ENCODE measurements at places on chromosomes 12 and 14.

- peak; percentile 43 for DNase-seq
Observed at GRCh38 chr12:84910549-84911241, 1.9 kb downstream of the SLC6A15 start.

- DNase-seq: no peak
Observed at GRCh38 chr14:98822917-98823316, 449.1 kb downstream of the BCL11B start.

- DNase-seq: no peak
Observed at GRCh38 chr12:60148831-60149230, 553.0 kb downstream of the SLC16A7 start.

DNA sequence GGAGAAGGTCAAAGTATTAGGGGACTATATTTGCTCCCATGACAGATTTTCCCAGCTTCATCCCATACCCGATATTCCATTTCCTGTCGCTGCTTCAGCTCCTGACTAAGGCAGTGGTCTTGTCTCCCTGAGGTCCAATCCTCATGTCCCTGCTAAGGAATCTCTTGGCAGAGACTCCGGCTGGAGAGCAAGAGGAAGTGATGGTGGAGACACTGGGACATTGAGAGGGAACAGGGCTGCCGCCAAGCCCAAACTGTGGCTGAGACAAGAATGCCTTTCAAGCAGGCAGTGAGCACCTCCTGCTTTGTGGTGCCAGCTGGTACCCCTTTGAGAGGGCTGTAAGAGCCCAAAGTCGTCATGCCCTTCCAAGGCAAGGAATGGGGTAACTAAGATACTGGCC is 5.5 kb downstream of the SP7 start:
- no peak for DNase-seq

GRCh38 chr14:70022771-70023445 is 143.7 kb downstream of the SMOC1 start:
- no peak for DNase-seq

DNA sequence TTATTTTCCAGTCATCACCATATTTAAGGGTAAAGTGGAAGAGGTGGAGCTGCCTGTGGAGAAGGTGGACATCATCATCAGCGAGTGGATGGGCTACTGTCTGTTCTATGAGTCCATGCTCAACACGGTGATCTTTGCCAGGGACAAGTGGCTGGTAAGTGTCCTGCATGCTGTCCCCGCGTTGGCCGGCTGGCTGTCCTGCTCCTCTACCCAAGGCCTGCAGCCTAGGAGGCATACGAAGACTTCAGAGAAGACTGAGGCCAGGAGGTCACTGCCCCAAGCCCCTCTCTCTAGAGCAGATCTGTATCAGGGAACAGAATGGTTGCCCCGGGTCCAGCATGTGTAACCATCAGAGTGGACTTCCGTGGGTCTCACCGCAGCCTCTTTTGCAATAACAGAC is 77.7 kb downstream of the PRMT8 start:
- DNase-seq: no peak

DNA sequence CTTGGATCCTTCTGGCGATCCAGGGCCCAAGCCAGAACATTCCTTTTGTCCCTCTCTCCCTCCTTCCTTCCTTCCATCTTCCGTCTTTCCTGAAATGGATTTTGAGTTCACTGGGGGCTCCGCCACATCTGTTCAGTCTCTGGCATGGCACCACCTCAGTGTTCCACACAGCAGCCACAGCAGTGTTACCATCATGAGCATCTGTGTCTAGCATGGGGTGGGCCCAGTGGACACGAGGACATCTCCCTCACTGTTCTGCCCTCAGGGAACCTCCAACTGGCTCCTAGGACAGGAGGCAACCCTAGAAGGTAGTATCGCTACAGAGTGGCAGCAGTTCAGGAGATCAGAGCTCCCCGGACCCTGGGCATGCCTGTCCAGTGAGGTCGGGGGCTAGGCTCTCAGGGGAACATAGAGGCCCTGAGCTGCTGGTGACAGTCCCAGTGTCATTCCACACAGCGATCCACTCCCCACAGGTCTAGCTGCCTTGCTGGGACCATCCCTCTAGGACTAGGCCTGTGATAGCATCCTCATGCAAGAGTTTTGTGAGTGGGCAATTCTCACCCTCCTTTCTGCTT is 59.0 kb downstream of the GALNT16 start:
- DNase-seq: no peak

DNA sequence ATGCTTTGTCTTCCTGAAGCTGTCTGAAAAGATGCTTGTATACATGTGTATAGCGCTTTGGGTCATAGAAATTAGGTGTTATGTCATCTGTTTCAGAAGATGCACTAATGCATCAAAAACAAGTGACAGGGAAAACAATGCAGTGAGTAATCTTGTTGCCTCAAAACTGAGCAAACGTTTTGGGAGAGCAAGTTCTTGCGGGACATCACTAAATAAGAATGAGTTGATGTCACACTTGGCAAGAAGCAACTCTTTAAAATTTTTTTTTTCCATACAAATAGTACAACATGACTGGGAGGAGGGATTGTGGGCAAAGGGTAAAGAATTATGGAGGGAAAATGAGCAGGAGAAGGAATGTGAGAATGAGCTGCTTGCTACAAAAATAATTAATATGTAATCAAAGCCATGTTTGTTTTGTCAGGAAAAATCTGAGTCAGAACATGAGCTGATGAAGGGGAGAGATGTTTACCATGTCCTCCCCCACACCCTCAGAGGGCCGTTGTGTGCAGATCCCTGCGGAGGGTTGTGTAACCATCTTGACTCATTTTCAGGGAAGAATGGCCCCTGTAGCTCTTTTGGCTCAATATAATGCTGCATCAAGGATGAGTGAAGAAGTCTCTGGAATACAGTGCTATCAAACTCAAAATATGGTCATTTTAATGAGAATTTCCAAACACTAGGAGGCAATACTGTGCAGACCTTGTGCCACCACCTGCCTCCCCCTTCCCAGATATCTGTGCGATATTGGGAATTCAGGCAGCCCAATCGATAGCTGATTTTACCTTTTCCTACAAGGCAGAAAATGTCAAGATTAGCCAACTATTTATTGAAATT is 41.4 kb downstream of the BORCS5 start:
- no peak for DNase-seq

- no peak for DNase-seq
Observed at GRCh38 chr12:120658286-120659150, 18.1 kb downstream of the CABP1 start.

GRCh38 chr12:87922736-87923135 is 106.5 kb downstream of the C12orf50 start:
- DNase-seq: no peak

DNA sequence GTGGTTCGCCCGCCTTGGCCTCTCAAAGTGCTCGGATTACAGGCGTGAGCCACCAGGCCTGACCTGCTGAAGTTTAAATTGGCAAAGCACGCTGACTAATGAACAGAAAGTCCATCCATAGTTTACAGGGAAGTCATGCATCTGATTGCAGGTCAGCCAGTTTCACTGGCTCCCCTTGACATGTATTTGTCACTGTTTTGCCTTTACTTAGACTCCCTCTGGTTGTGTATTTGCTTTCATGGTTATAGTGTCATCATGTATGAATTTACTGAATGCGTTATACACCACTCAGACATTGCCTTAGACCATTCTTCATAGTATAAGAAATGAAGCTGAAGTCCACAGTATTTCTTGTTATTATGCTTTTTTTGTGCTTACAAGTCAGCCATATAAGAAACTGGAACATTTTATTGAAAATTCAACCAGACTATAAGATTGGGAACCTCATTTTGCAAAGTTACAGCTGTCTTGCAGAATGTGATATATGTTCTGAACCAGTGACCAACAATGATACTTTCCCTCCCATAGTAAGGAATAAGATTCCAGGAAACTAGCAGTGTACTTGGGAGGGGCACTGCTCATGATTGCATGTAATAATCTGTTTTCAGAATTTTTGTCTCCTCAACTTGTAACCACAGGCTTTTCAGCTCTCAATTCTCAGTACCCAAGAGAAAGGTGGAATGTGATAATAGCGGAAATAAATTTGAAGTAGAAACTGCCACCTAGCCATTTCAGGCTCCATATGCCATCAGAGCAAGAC is 51.9 kb upstream of the ATF7IP start:
- DNase-seq: no peak

- DNase-seq: no peak
Observed at GRCh38 chr12:40034712-40035111, 71.2 kb downstream of the SLC2A13 start.

DNA sequence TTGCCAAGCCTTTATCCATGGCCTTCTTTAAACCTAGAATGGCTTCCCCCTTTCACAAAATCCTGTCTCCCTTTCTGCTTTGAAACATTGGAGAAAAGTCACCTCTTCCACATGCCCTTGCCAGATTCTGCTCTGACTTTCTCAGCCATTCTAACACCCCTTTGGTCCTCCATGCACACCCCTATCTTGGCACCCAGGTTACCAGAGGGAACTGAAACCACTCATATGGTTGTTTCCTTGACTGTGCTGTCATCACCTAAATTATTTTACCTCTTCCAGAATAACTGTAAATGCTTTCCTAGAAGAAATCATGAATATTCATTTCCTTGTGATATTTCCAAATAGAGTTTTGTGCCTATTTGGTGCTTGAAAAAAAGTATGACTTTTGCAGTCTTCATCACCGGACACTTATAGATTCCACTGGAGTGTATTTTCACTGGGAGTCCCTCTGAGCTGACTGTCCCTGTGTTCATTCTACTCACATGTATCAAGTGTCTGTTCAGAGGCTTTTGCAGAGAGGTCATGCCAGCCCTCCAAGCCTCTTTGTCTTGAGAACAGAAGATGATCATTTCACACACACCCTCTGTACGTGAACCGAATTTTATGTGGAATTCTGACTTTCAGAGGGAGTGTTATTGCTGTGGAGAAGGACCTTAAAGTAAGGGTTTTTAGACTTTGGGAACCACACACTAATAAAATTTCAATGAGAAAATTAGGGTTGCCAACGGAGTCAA is 74.1 kb downstream of the PLXNC1 start:
- DNase-seq: no peak

- peak; percentile 37 for DNase-seq
Observed at GRCh38 chr12:47949441-47950341, 13.7 kb upstream of the TMEM106C start.

GRCh38 chr12:44019118-44019517 is 183.2 kb downstream of the TMEM117 start:
- DNase-seq: no peak

- no peak for DNase-seq
Observed at GRCh38 chr12:128909653-128910052, 56.4 kb downstream of the GLT1D1 start.

- DNase-seq: no peak
Observed at GRCh38 chr12:112149596-112149995, 24.2 kb downstream of the TRAFD1 start.

- DNase-seq: no peak
Observed at GRCh38 chr12:122977153-122977552, 2.1 kb downstream of the OGFOD2 start.

DNA sequence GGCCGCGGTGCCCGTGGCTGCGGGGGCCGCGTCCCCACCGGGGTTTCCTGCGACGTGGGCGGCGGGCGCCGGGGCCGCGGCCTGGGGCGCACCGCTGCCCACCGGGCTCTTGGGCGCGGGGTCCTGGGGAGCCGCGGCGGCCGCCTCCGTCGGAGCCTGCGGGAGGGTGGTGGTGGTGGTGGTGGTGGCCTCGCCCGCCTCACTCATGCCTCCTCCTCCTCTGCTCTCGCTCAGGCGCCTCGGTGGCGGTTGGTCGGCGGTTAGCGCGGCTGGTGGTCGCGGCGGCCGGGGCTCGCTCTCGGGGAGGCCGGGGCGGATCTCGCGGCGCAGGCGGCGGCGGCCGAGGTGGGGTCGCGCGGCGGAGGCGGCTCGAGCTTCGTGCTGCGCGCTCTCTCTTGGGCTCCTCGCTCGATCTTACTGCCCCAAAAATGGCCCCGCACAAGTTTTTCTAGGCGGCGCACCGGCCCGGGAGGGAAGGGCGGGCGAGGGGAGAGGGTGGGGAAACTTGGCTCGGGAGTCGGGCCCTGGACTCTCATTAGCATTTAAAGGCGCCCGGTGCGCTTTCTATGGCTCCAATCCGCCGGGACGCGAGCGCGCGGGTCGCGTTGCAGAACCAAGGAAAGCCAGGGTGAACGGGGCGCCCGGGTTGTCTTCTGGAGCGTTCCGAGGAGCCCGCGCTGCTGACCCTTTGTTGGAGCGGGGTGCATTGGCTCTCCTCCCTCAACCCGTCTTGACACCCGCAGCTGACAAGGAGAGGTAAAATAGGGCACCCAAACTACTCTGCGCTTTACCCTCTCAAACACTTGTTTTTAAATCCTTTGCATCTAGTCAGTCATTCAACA is at the start of gene YBX3:
YBX3 (minus strand) TSS at position 419 of the 842 bp plus-strand sequence; CDS start at position 207, 212 bp downstream.
- peak; percentile 58 for DNase-seq

DNA sequence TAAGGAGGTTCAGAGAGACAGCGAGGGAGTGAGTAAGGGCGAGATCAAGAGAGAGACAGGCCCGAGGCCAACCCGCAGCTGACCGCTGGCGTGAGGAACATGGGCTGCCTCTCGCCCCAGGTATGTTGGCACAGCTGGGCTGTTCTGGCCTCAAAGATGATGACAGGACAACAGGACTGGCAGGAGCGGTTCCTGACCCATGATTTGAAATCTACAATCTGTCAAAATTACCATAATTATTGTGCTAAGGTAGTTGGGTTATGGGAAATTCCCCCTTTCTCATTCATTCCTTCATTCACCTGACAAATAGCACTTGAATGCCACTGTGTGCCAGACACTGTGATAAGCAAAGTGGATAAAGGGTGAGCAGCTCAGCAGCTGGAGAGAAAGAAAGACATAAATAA is 5.1 kb upstream of the ENDOU start:
- no peak for DNase-seq

DNA sequence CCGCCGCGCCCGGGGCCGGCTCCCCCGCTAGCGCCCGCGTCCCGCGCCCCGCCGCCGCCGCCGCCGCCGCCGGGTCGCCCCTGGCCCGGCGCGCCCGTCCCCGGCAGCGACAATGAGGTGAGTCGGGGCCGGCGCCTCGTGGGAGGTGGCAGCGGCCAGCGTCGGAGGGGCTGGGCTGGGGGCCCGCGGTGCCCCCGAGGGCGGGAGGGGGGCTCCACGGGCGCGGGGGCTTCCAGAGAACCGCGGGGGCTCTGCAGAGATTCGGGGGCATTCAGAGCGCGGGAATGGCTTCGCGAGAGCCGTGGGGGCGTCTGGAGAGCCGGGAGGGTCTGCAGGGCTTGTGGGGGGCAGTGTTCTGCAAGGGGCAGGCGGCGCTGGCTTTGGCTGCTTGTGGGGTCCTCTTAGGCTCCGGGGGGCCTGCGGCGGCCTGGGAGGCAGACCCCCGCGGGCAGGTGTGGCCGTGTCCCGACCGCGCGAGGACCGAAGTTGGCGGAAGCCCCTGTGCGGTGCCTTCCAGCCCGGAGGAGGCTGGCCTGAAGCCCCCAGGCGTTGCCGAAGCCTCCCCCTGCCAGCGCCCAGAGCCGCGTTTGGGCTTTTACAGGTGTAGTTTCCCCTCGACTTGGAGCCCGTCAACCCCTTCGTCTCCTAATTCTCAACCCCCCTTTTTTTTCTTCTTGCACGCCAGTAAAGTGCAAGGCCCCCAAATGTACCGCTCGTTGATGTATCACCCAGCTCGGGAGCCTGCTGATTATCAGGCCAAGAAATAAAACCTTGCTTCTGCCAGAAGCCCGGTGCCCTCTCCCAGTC is 93.1 kb upstream of the EVL start:
- DNase-seq: peak; percentile 22

- no peak for DNase-seq
Observed at GRCh38 chr12:111393700-111394300, 11.9 kb upstream of the SH2B3 start.

- DNase-seq: no peak
Observed at GRCh38 chr14:99363616-99364290, 91.8 kb upstream of the BCL11B start.

Measured in NCI-H1105 (cell line).